T-cell (primary cell): ENCODE measurements at places on chromosomes 7 and 10.

- H3K36me3 ChIP-seq = peaks cover 9% of the 10 kb centered on the region
- H3K27me3 ChIP-seq = no peaks in the 10 kb centered on the region
- no peak overlapping the region for H3K27ac ChIP-seq
- no peak overlapping the region for H3K4me3 ChIP-seq
- no peaks in the 10 kb centered on the region for H3K4me1 ChIP-seq
- no peak for DNase-seq
Measured at GRCh38 chr10:58206251-58206650, 61.4 kb downstream of the IPMK start.

- H3K4me3 ChIP-seq = no peak overlapping the region
- no peaks in the 10 kb centered on the region for H3K27me3 ChIP-seq
- no peak for DNase-seq
- no peaks in the 10 kb centered on the region for H3K4me1 ChIP-seq
- no peak overlapping the region for H3K27ac ChIP-seq
Measured at GRCh38 chr7:91633013-91633441, 247.5 kb downstream of the MTERF1 start.

GRCh38 chr7:74029089-74029785 is 1.3 kb downstream of the ELN start:
- H3K27ac ChIP-seq = no peak overlapping the region
- peaks cover 12% of the 10 kb centered on the region for H3K4me1 ChIP-seq
- peaks cover 80% of the 10 kb centered on the region for H3K27me3 ChIP-seq
- DNase-seq = no peak
- no peak overlapping the region for H3K4me3 ChIP-seq
- H3K36me3 ChIP-seq = no peaks in the 10 kb centered on the region

- no peaks in the 10 kb centered on the region for H3K27me3 ChIP-seq
- H3K27ac ChIP-seq = no peak overlapping the region
- DNase-seq = no peak
- H3K4me1 ChIP-seq = no peaks in the 10 kb centered on the region
- H3K36me3 ChIP-seq = no peaks in the 10 kb centered on the region
- H3K4me3 ChIP-seq = no peak overlapping the region
Measured at GRCh38 chr7:84535580-84536270, 341.1 kb upstream of the SEMA3A start.

DNA sequence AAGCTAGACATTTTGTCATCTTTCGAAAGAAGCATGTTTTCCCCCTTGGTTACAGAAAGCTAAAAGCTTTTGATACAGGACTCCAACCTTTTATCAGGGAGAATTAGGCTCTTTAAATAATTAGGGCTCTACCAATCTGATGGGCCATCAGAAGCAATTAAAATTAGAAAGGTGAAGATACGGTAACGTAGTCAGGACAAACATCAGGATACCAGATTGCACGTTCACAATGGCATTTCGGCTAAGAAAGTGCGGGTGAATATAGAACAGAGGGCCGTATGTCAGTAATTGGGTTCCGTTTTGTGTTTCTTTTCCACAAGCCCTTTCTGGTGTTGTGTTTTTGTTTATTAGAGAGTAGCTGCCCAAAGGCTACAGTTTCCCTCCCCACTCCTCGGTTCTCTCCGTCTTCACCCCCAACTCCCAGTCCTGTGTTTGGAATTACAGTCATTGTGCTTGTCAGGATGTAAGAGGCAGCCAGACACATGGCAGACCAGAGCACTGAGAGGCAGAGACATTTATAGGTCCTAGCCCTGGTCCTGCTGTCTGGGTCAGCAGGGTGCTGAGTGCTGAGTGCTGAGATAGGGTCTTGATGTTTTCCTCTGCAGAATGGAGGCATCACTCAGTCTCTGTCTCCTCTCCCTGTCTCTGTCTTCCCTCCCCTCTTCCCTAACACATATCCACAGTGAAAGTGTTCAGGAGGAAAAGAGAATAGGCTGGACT is 5.5 kb downstream of the PFKP start:
- no peaks in the 10 kb centered on the region for H3K36me3 ChIP-seq
- no peak for DNase-seq
- no peak overlapping the region for H3K4me3 ChIP-seq
- no peak overlapping the region for H3K27ac ChIP-seq

DNA sequence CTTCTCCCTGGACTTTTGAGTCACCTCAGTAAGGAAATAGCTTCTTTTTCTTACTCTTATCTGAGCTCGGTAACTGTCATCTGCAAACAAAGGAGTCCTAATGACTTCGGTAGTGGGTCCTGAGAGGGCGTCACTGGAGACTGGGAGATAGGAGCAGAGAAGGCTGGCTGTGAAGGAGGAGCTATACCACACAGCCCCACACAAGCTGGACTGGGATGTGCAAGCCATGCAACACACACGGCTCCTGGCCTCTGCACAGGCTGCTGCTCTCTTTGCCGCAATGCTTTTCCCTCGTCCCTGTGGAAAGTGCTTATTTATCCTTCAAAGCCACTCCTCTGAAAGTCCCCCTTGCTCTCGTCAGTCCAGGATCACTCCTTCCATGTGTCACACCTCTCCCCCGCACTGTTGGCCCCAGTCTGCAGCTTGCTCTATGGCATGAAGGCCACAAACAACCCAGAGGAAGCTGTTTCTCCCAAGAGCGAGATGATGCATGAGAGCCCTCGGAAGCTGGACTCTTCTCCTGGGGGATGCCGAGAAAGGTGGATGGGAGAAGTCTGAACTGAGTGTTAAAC is 14.9 kb downstream of the TMEM273 start:
- H3K27me3 ChIP-seq = no peaks in the 10 kb centered on the region
- no peak for DNase-seq
- H3K4me1 ChIP-seq = no peaks in the 10 kb centered on the region
- no peak overlapping the region for H3K4me3 ChIP-seq
- H3K27ac ChIP-seq = no peak overlapping the region
- H3K36me3 ChIP-seq = no peaks in the 10 kb centered on the region

DNA sequence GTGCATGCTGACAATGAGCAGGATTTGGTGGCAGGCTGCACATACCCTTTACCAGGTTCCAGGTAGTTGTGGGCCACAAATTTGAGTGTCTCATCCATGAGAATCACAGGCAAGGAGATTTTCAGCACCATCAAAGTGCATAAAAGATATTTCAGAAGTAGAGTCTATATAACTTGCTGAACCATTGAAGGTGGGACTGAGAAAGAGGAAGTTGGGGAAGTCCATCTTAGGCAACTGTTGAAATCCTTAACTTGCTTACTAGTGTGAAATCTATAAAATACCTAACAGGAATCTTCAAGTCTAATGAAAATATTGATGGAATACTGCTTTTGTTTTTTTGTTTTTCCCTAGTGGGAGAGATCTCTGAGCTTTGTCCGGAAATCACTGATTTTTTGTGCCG is 325.1 kb upstream of the PLXDC2 start:
- no peaks in the 10 kb centered on the region for H3K27me3 ChIP-seq
- H3K4me1 ChIP-seq = no peaks in the 10 kb centered on the region
- H3K27ac ChIP-seq = no peak overlapping the region
- no peak overlapping the region for H3K4me3 ChIP-seq
- no peaks in the 10 kb centered on the region for H3K36me3 ChIP-seq

DNA sequence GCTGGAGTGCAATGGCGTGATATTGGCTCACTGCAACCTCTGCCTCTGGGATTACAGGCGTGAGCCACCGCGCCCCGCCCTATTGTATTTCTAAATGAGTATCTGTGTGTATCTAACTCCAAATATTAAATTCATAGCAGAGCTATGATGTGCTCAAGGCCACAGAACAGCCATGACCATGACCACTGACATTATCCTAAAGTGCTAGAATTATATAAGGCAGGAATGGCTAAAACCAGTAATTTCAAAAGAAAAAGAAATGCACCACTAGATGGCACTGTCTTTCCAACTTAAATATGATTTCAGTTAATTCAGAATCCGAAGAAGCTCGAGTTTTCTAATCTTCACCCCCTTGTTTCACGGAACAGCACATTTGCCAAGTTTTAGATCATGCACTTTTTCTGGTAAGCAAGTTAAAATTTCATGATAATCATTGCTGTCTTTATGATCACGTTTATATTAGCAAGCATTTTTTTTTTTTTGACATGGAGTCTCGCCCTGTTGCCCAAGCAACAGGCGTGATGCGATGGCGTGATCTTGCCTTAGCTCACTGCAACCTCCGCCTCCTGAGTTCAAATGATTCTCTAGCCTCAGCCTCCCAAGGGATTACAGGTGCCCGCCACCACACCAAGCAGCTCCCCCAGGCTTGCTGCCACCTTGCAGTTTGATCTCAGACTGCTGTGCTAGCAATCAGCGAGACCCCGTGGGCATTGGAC is 65.3 kb downstream of the OR13A1 start:
- H3K27ac ChIP-seq = no peak overlapping the region
- no peak for DNase-seq
- H3K36me3 ChIP-seq = no peaks in the 10 kb centered on the region
- no peak overlapping the region for H3K4me3 ChIP-seq
- H3K27me3 ChIP-seq = no peaks in the 10 kb centered on the region
- H3K4me1 ChIP-seq = no peaks in the 10 kb centered on the region

DNA sequence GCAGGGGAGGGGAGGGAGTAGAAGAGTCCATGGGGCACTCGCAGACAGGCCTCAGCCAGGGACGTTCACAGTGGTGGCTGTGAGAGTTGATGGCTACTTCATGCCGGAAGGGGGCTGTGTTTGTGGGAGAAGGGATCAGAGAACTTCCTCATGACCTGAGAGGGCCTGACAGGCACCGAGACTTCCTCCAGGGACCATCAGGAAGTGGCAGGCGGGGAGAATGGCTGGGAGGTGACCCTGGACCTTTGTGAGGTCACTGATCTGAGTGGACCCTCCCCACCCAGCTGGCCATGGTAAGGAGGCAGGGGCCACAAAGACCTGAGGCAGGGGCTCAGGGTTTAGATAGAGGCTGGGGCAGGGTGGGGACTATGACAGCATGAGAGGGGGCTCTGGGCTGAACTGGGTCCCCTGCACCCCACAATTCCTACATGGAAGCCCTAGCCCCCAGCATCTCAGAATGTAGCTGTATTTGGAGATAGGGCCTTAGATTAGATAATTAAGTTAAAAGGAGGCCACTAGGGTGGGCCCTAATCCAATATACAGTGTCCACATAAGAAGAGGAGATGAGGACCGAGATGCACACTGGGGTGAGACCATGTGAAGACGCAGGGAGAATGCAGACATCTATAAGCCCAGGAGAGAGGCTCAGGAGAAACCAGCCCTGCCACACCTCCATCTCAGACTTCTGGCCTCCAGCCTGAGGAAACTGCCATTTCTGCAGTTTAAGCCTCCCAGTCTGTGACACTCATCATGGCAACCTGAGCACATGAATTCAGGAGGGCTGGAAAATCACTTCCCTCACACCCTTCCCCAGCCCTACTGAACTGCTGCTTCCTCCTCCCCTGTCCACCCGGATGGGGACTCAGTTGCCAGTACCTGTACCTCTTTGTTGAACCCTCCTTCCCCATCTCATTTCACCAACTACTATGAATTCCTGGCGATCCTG is 273.9 kb upstream of the ZNF32 start:
- H3K36me3 ChIP-seq = no peaks in the 10 kb centered on the region
- H3K27me3 ChIP-seq = peaks cover 13% of the 10 kb centered on the region
- DNase-seq = no peak
- H3K27ac ChIP-seq = no peak overlapping the region
- no peak overlapping the region for H3K4me3 ChIP-seq

GRCh38 chr10:20713420-20713819 is 183.7 kb downstream of the NEBL start:
- H3K4me1 ChIP-seq = no peaks in the 10 kb centered on the region
- H3K27me3 ChIP-seq = no peaks in the 10 kb centered on the region
- no peak overlapping the region for H3K27ac ChIP-seq

DNA sequence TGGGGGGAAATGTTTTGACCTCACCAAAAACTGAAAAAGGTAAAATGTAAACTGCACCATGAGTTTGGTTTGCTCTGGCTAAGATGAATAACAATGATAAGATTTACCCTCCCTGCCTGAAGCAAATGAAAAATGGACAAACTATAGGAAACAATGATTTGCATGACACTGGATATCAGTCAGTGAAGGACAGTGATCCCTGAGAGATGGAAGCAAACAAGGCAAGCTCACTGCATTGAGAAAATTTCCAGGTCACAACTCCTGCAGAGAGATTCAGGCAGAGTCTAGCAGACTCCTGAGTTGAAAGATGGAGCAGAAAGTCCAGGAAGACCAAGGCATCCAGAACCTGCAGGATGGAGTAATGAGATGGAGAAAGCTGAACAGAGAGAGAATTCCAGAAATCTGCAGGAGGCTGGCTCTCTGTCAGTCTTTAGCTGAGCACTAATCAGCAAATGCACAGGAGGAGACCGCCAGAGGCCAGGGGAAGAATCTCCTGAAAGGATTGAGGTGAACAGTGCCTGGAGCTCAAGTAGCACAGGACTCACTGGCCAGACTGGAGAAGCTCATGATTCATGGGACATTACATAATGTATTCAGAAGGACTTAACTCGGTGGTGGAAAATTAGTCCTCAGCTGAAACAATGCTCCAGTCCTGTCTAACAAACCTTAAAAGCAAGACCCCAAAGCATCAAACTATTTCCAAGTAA is 51.2 kb upstream of the PALS2 start:
- no peaks in the 10 kb centered on the region for H3K36me3 ChIP-seq
- no peak overlapping the region for H3K27ac ChIP-seq
- H3K27me3 ChIP-seq = peaks cover 4% of the 10 kb centered on the region
- no peak overlapping the region for H3K4me3 ChIP-seq
- H3K4me1 ChIP-seq = no peaks in the 10 kb centered on the region

DNA sequence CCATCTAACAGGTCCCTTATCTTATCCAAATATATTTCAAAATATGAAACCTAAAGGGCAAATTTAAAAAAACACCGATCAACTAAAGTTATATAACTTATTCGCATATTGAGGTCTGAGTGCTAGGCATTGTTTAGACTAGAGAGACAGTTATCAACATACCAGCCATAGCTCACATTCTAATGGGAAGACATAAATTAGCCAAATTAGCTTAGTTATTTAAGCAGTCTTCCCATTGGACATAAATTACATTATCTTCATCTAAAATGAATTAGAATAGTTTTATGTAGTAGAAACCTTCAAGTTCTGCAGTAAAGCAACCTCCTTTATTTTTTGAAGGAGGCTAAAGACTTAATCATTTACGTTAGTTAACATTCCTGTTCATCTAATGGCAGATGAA is 17.4 kb downstream of the KIF5B start:
- no peak overlapping the region for H3K4me3 ChIP-seq
- H3K4me1 ChIP-seq = peaks cover 15% of the 10 kb centered on the region
- H3K27ac ChIP-seq = no peak overlapping the region
- DNase-seq = no peak
- H3K27me3 ChIP-seq = no peaks in the 10 kb centered on the region

DNA sequence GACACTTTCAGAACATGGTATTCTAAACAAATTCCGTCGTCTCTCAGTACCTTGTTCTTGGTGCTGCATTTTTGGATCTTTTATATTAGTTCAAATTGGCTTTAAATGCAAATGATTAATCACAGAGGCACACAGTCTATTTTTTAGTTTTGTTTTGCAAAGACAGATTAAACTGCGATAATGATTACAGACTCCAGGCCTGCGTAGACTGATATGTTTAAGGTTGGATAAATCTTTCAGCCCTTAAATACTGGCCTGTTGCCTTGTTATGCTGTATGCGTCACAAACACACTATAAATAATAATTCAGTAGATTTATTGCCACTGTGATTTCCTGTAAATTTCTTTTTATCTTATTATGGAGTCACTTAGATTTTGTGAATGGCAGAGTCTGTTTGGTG is 19.3 kb downstream of the CACNB2 start:
- no peak overlapping the region for H3K4me3 ChIP-seq
- H3K27me3 ChIP-seq = no peaks in the 10 kb centered on the region
- DNase-seq = no peak
- H3K27ac ChIP-seq = no peak overlapping the region
- no peaks in the 10 kb centered on the region for H3K4me1 ChIP-seq

GRCh38 chr7:5665094-5666025 is 116.1 kb downstream of the RNF216 start:
- peaks cover 30% of the 10 kb centered on the region for H3K36me3 ChIP-seq
- peak; percentile 56 for DNase-seq
- H3K4me1 ChIP-seq = peaks cover 13% of the 10 kb centered on the region
- no peak overlapping the region for H3K4me3 ChIP-seq
- H3K27ac ChIP-seq = no peak overlapping the region
- no peaks in the 10 kb centered on the region for H3K27me3 ChIP-seq
